ENCODE measurements at places on chromosomes 1 and 21.

DNA sequence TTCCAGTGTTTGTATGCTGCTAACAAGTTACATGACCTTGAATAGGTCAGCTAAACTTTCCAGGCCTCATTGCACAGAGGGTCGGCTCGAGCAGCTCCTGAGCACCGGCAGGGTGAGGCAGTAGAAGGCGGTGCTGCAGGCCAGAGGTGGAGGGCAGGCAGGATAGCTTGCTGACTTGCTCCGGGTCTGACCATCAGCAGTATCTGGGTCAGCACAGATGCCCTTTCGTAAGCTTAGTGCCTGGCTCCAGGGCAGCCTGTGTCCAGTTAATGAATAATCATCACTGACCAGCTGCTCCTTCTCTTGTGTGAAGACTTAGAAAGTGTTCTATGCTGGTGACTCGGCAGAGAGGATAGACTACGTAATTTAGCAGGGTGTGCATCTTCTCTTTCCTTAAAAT is 6.9 kb downstream of the MAPKAPK2 start:
- DNase-seq = peak; percentile 82

DNA sequence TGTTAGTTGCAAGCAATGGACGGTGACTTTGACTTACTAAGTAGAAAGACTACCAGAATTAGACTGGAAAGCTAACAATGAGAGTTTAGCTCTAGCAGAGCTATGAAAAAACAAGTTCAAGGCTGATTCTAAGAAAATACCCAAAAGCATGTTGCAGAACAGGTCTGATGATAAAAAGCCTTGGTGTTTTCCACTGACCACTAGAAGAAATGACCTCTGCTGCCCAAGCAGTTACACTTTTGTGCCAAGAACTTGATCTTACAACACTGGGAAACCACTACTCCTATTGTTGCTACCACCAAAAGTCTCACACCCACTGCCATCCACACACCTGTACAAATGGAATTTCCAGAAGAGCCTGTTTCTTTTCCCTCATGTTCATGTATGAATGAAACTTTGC is 21.4 kb upstream of the NEK7 start:
- no peak for DNase-seq

- DNase-seq = peak; percentile 11
Measured at GRCh38 chr21:16305686-16306085, 575.9 kb downstream of the USP25 start.

DNA sequence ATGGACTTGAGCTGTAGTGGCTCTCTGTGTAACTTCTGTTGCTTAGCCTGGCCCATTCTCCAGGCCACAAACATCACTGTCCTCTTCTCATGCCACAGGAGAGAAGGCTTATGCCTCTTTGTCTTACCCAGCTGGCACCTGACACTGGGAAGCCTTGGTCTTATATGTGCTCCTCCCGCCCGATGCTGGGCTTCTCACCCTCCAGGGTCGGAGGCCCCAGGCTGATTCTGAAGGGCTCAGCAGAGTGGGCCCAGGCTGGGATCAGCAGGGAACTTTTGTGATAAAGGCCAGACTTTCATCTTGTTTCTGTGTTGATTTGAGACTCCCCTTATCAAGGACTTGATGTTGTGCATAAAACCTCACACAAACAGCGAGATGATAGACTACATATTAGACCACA is 29.8 kb downstream of the TRPM2 start:
- no peak for DNase-seq

- no peak for DNase-seq
Measured at GRCh38 chr1:208031932-208032320, 121.0 kb upstream of the CD34 start.

- DNase-seq = no peak
Measured at GRCh38 chr1:3029481-3029961, 8.3 kb downstream of the ACTRT2 start.

DNA sequence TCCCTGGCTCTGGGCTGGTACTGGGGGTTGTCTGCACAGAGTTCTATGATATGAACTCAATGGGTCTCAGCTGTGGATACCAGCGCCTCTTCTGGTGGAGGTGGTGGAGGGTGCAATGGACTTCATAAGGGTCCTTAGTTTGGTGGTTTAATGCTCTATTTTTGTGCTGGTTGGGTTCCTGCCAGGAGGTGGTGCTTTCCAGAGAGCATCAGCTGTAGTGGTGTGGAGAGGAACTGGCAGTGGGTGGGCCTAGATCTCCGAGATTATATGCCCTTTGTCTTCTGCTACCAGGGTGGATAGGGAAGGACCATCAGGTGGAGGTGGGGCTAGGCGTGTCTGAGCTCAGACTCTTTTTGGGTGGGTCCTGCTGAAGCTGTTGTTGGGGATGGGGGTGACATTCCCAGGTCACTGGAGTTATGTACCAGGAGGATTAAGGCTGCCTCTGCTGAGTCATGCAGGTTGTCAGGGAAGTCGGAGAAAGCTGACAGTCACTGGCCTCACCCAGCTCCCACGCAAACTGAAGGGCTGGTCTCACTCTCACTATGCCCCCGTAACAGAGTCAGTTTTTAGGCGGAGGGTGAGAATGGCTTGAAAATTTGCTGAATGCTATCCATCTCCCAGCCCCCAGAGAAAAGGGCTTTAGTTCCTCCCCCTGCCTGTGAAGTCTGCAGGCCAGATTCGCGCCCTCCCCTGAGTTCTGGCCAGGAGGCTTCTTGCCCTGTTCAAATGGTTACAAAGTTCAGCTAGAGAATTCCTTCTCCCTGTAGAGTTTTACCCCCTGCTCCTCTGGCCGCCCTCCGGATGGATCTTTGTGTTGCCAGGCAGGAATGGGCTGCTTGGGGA is 902.9 kb downstream of the LTN1 start:
- no peak for DNase-seq

- DNase-seq = no peak
Measured at GRCh38 chr1:83530506-83530905, 468.4 kb downstream of the TTLL7 start.

GRCh38 chr1:9766759-9767442 is 56.9 kb downstream of the CLSTN1 start:
- no peak for DNase-seq

GRCh38 chr1:213417846-213418245 is 366.8 kb downstream of the RPS6KC1 start:
- DNase-seq = no peak

- peak; percentile 54 for DNase-seq
Measured at GRCh38 chr1:37498872-37499617, 15.5 kb downstream of the MEAF6 start.

- no peak for DNase-seq
Measured at GRCh38 chr21:25029580-25029979, 577.7 kb downstream of the MRPL39 start.

DNA sequence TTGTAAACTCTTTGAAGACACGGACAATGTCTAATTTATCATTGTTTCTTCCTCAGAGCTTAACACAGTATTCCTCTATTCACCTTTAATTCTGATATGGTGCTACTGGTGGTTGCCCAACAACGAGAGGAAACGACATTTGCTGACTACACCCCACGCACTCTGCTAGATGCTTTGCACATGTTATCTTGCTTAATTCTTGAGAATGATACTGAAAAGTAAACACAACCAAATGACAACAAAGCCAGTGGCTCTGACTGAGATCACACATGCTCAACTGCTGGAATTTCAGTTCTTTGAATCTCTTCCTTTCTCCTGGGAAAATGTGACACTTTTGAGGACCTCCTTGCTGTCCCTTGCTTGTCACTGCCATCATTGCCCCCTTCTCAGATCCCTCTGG is 37.2 kb upstream of the DDAH1 start:
- no peak for DNase-seq

- no peak for DNase-seq
Measured at GRCh38 chr1:88068407-88068960, 615.6 kb upstream of the PKN2 start.

DNA sequence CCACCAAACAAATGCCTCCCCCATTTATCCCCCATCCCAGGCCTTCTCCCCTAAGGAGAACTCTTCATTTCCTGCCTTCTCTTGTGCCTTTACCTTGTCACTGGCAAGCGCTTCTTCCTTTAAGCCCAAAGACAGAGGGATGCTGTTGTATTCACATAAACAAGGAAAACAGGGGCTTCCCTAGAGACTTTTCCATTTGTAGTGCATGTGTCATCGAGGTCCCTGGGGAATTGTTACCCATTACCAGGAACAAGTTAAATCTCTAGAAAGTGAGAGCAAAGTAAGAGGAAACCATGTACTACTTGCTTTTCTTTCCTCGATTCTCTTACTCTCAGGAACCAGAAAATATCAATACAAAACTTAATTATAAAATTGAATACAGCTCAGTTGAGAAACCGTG is 114.4 kb upstream of the DPT start:
- DNase-seq = no peak

- no peak for DNase-seq
Measured at GRCh38 chr1:61174060-61174795, 91.9 kb downstream of the NFIA start.

DNA sequence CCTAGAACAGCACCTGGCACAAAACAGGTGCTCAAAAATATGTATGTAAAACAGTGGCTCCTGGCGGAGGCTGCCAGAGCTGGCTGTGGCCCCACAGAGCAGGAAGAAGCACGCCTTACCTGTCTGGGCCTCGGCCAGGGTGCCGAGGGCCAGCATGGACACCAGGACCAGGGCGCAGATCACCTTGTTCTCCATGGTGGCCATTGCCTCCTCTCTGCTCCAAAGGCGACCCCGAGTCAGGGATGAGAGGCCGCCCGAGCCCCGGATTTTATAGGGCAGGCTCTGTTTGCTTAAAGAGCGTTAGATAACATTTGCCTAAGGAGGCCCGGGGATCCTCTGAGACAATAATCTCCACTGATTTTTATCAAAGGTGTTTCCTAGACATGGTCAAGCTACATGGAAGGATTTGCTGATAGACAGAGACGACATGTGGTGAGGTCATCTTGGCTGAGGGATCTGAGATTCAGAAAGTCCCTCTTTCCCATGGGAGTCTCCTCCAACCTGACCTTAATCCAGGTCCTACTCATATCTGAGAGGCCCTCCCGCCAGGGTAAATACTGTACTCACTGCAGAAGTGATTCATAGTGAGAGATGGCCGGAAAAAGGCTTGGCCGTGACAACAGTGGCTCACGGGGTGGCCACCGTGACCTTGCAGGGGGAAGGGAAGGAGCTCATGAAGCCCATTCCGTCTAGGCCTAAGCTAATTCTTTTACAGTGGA is at the start of gene TFF1:
TSS of gene TFF1 (minus strand) at position 244 of the 719 bp plus-strand sequence. CDS start at position 204, 40 bp downstream.
- peak; percentile 59 for DNase-seq

GRCh38 chr1:204619721-204620120 is 65.8 kb downstream of the LRRN2 start:
- no peak for DNase-seq

- no peak for DNase-seq
Measured at GRCh38 chr1:203792486-203792885, 2.9 kb upstream of the ZBED6 start.

Data from adrenal gland (tissue), 19 donors.